ENCODE measurements at places on chromosomes 12 and 14.

- no peak for DNase-seq
Measured at GRCh38 chr12:116222358-116222757, 55.1 kb downstream of the MED13L start.

- no peak for DNase-seq
Measured at GRCh38 chr14:37047226-37047625, 125.2 kb downstream of the SLC25A21 start.

- no peak for DNase-seq
Measured at GRCh38 chr12:52964556-52965336, 15.8 kb downstream of the KRT18 start.

GRCh38 chr14:52913271-52913670 is 37.6 kb downstream of the FERMT2 start:
- DNase-seq, result no peak

- DNase-seq, result no peak
Measured at GRCh38 chr14:91009501-91010152, 50.8 kb downstream of the RPS6KA5 start.

DNA sequence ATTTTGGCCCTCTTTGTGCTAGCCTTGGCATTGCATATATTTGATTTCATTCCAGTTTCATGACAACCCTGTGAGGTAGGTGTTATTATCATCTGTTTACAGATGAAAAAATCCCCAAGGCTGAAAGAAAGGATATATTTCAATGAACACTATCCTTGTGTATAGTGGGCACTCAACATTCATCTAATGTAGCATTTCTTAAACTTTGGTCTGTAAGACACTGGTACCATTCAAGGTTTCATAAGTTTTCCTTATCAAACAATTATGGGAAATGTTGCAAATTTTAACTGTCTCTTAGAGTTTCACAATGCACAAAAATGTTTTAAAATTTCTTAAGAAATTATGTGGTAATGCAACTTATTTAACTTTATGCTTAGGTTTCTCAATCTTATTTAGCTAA is 44.3 kb downstream of the ATP23 start:
- no peak for DNase-seq

DNA sequence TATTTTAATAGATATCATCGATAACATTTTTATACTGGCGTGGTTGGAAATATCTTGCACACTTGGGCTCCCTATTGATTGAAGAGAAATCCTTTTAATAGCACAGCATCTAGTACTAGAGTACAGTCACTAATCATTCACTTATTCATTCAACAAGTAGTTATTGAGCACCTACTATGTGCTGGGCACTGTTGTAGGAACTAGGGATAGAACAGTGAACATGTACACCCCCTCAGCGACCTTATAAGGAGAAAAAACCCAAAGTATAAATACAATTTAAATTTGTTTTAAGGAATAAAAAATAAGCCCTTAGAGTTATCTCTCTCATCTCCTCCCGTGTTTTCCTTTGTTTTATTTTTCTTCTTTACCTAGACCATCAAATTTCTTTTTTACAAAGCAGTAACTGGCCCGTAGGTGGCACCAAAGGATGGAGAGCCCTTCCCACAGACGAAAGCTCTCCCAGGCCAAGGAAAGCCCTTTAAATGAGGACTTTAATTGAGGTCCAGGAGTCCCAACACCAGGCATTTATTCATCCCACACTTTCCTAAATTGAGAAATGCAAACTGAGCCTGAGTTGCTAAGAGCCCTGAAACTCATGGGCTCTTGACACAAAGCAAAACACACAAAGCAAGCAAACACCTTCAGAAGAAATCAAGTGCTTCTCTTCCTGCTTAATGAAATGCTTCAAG is 29.0 kb downstream of the PEBP1 start:
- DNase-seq, result no peak

DNA sequence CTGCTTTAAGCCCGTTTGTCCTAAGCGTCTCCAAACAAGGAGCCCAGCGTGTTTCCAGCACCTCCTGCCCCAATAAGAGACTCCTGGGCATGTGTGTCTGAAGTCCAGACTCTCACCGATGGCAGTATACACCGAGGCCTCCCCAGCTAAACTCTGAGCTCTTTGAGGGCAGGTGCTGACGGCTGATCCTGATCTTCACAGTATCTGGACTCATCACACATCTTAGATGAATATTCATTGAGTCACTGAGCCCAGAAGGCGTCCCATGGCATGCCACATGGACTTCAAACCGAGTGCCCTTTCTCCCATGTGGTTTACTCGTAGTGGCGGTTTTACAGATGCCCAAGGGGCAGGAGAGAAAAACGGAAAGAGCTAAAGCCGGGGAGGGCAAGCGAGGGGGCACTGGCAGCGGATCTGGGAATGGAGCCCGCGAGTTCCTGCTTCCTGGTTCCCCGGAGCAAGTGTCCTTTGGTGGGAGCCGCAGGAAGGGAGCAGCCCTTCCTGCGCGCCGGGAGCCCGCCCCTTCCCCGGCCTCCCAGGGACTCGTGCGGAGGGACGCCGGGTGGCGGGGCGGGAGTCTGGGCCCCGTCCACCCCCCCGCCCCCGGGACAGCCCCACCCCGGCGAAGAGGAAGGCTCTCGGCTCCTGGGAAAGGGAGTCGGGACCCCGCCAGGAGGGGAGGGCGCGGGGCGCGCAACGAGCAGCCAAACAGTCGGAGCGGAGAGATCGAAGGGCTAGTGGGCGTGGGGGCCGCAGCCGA is 585 bp upstream of the TEAD4 start:
- peak; percentile 84 for DNase-seq

GRCh38 chr12:3747976-3748619 is 4.8 kb downstream of the CRACR2A start:
- no peak for DNase-seq

- no peak for DNase-seq
Measured at GRCh38 chr12:32548691-32549281, 130.3 kb upstream of the DNM1L start.

- no peak for DNase-seq
Measured at GRCh38 chr14:76112889-76113624, 38.7 kb upstream of the GPATCH2L start.

DNA sequence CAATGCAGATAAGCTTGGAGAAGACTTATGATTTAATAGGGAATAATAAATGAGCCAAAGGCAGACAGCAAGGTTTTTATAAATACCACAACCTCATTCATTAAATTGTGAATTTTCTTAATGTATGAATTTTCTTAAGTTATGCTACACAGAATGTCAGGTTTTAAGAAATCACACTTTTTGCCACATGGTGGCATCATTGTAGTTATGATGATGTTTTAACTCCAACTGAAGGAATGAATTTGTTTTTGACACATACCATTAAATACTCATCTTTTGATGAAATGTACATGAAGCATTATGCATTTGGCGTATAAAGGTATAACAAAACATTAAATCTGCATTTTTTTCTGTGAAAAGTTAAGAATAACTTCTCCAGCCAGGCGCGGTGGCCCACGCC is 524.1 kb upstream of the FBXO33 start:
- DNase-seq, result no peak

GRCh38 chr12:111438481-111438880 is 32.8 kb downstream of the SH2B3 start:
- DNase-seq, result no peak

- DNase-seq, result no peak
Measured at GRCh38 chr12:21026302-21026701, 104.7 kb upstream of the SLCO1B1 start.

DNA sequence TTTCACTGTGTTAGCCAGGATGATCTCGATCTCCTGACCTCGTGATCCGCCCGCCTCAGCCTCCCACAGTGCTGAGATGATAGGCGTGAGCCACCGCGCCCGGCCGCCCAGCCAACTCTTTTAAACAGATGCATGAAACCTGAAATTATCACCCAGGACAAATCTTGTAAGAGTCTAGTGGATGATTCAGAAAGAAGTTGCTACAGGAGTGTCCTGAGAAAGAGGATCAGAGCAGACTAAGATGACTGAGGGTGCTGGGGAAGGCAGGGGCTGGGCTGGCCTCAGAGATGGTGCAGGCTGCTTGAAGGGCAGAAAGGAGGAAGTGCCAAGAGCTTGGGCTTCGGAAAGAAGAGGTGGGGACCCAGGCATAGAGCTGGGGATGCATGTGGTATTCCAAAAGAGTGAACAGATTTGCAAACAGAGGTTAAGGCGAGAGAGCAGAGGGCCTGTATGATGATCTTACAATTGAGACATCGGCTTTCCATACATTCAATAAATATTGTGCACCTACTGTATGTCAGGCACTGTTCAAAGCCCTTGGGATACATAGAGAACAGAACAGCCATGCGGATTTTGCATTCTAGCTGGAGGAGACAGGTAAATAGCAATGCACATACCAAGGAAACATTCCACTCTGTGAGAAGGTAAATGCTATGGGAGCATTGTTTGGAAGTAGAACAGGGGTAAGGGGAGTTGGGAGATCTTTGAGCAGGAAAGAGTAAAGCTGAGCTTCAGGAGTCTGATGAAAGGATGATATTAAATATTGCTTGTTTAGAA is 7.4 kb upstream of the CD9 start:
- DNase-seq, result no peak

GRCh38 chr14:103385929-103386712 is 906 bp downstream of the MARK3 start:
- DNase-seq, result no peak

GRCh38 chr14:22892488-22892887 is 9.5 kb downstream of the REM2 start:
- DNase-seq, result no peak

DNA sequence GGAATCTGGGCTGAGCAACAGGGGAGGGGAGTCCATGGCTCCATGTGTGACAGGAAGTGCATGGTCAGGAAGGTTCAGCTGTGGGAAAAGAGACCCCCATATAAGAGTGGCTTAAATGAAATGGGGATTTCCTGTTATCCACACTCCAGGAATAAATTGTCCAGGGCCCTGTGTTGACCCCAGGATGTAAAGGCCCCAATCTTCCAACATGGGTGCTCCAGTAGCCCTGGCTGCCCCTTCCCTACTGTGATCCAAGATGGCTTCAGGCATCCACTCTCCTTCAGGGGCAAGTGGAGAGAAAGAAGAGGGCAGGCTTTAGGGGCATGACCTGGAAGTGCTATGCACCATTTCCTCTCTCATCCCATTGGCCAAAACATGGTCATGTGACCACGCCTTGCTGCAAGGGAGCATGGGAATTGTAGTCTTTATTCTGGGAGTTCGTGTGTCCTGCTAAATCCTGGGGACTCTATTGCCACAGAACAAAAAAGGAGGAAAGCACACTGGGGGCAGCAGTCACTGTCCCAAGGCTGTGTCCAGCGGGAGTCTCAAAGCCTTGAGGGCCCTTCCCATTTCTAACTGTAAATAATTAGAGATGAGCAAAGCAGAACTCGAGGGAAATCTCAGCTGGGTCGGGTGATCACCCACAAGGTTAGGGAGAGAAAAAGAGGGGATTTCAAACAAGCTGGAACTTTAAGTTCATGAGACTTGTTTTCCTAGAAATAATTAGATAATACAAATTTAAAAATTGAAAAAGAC is 289.2 kb downstream of the ADGRD1 start:
- DNase-seq, result no peak

GRCh38 chr14:76186308-76187027 is 34.7 kb downstream of the GPATCH2L start:
- DNase-seq, result no peak

GRCh38 chr12:5511644-5512600 is 80.0 kb downstream of the NTF3 start:
- DNase-seq, result no peak

DNA sequence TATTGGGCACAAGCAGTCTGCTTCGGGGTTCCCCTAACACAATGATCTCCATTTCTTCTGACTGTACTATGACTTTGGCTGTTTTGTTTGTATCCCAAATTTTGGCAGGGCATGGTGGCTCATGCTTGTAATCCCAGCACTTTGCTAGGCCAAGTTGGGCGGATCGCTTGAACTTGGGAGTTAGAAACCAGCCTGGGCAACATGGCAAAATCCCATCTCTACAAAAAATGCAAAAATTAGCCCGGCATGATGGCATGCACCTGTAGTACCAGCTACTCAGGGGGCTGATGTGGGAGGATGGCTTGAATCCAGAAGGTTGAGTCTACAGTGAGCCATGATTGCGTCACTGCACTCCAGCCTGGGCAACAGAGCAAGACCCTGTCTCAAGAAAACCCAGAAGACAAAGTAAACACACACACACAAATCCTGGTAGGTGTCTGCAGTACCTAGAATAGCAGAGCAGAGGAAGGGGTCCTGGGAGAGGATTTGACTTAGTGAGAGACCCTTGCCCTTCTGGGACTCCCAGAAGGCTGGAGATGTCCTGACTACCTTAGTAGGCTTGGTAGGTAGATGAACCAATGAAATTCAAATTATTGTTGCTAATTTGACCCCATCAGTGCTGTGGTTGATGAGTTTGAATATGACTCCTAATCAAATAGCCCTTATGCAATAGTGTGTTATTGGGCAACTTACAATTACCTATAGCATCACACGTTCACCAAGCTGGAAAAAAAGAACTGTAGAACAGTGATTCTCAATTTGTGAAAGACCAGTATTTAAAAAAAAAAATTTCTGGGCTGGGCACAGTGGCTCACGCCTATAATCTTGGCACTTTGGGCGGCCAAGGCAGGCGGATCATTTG is 6.8 kb upstream of the AEBP2 start:
- DNase-seq, result no peak

- DNase-seq, result no peak
Measured at GRCh38 chr14:42665083-42665482, 1058.4 kb downstream of the LRFN5 start.

DNA sequence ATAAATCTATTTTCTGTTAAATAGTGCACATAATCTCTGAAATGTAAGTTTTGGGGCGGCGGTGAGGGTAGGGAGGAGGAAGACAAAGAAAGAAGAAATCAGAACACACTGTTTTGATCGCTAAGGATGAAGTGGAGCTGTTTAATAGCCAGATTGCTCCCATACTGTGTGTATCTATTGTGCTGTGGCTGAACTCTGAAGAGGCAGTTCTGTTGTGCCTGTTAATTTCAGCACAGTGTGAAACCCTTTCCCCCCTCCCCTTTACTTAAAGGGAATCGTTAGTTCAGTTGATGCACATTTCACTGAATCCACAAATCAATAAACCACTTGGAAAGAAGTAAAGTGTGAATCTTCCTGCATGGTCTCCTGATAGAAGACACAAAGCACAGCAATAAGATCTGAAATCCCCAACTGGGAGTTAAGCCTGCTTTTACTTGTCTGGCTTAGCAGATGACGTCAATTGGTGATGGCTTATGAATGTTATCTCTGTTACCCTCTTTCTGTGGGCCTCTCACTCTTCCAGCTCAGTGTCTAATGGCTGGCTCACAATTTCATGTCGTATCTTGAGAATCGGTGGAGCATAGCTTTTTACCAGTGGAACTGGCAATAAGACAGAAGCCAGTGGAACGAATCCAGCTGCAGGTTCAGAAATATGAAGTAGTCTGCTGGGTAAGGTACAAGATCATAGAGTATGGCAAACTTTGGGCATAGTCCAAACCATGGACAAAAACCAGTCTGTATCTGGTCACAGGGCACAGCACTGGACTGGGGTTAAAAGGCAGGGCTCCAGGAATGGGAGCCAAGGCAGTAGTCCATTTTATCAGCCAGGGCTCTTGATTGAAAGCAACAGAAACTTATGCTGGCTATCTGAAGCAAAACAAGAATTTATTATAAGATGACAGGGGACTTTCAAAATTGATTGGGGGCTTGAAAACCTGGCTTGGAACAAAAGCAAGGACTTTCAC is 413.5 kb upstream of the SEL1L start:
- no peak for DNase-seq

- DNase-seq, result no peak
Measured at GRCh38 chr14:45103806-45104205, 19.9 kb downstream of the PRPF39 start.

Measured in D721Med (cell line).